Cerebellar nuclear complex (tissue), 1 donor: ENCODE measurements at places on chromosomes 13 and 19.

DNA sequence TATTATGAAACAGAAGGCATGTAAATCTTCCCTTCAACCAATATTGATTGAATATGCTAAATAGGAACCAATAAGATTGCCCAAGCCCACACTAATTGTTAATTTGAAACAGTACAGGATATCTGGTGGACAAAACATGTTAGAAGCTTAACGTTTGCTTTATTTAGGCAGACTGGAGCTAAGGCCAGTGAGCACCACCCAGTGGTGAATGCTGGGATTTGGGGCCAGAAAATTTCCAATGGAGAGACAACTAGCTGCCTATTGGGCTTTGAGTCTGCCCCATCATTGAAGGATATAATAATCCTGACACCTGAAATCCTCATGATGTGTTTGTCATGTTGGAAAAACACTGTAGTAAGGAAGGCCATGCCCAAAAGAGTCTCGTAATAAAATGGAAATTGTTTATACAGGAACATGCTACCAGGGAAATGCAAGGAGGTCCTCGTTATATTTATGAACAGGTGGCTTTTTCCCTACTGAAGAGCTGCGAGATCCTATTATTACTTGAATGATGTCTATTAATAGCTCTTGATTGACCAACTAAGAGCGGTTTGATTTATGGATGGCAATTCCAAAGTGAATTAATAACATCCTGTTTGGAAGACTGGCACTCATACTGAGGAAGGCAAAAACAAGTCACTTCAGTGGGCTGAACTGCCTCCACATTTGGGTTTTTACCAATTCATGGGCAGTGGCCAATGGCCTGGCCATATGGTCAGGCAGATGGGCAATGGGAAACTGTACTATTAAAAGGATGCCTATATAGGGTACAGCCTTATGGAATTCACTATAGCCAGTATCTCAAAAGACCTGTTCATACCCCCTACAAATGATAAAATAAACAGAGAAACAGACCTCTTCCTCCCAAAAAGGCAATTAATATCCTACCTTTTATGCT lies 8.7 kb downstream of the SIGLECL1 start:
- peak; percentile 66 for DNase-seq

DNA sequence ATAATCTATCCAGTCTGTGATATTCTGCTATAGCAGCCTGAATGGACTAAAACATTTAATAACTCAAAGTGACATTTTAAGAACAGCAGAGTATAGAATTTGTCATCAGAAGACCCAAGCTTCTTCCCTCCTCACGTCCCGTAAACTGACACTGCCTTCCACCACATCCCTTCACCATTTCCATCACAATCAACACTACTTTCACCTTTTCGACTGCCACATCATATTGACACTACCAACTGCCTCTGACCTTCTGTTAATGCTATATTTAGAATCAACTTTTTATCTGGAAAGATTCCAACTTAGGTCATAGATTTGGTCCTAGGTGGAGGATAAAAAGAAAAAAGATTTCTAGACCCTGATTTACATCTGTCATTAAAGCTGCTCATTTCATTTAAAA lies 39.6 kb downstream of the STOML3 start:
- no peak for DNase-seq

GRCh38 chr19:43738780-43739211 lies 16.0 kb downstream of the SMG9 start:
- no peak for DNase-seq

DNA sequence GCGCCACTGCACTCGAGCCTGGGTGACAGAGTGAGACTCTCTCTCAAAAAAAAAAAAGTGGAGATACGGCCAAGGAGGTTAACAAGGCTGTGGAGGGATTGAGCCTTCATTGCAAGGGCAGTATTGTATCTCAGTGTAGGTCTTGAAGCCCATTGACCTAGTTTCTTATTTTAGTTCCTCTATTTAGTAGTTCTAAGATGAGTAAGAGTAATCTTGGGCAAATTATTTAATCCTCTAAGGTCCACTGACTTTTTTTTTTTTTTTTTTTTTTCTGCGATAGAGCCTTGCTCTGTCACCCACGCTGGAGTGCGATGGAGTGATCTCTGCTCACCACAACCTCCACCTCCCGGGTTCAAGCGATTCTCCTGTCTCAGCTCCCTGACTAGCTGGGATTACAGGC lies 14.3 kb upstream of the ILF3 start:
- no peak for DNase-seq

DNA sequence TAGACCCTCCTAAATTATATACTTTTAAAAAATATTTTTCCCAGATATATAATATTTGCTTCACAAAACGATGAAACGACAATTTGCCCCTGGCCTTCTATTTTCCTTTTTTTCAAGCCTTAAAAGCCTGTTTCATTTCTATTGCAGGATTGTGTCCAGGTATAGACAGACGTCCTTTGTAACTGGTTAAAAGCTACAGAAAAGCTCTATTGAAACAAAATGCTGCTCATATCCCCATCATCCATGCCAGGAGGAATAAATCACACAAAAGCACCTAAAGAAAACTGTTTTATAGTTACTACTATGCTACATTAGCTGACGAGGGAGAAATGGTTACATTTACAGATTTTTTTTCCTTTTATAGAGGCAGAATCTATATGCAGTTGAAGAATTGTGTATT lies 765.1 kb downstream of the DIAPH3 start:
- no peak for DNase-seq

DNA sequence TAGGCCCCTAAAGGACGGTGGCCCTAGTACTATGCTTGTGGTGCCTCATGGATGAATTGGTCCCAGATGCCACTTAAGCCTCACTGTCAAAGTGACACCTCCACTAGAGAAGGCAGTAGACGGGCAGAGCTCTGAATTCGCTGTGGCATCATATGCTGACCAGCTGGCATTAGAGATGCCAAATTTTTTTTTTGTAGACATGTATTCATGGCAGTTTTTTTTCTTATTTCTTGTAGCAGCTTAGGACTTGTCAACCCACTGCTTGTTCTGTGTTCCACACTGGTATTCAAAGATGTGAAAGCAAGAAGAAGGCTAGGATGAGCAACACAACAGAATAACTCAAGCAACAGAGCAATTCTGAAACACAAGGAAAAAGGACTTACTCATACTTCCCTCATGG lies 212.5 kb downstream of the DLEU7 start:
- DNase-seq, result no peak

- no peak for DNase-seq
These were observed 532.5 kb downstream of the DIAPH3 start for GRCh38 chr13:59631271-59631670.
